Fibroblast of villous mesenchyme (primary cell): ENCODE measurements at places on chromosomes 6 and 20.

DNA sequence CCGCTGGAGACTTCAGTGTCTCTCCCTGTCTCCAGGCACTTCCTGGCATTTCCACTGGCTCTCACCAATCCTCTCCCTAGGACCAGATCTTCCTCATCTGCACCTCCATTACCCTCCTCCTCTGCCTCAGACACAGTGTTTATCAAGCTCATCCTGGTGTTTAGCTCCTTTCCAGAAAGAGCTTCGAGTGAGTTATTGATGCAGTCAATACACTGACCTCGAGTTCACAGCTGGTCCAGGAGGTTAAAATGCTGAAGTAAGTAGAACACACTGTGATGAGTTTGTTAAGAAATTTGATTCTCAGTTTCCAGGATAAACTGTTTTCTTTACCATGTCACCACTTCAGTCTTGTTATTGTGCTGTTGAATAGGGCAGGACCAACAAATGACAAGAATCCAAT lies 42.1 kb upstream of the ARMC2 start:
- peak; percentile 5 for DNase-seq

DNA sequence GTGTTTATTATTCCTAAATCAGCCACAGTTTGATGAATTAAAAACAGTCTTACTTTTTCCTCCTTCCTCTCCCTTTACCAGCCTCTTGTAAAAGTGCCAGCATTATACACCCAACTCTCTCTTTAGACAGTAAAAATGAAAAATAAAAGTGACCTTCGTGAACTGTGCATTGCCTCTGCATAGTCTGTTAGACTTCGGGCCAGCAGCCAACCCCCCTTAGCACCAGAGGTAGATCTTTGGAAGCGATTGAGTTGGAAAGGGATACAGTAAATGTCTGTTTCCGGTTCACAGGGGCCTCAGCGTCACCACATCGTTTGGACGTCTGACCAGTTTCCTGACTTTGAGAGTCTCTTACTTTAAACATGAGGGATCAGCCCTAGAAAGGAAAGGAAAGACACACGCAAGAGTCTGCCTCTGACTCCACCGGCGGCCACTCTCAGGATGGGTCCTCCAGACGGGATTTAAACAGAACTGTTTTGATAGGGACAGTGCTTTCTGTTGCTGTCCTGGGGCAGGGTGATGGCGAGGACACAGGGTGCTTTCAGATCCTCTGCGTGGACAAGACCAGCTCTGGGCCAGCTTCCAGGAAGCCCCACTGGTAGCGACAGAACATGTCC lies 206.6 kb upstream of the PREP start:
- peak; percentile 91 for DNase-seq

DNA sequence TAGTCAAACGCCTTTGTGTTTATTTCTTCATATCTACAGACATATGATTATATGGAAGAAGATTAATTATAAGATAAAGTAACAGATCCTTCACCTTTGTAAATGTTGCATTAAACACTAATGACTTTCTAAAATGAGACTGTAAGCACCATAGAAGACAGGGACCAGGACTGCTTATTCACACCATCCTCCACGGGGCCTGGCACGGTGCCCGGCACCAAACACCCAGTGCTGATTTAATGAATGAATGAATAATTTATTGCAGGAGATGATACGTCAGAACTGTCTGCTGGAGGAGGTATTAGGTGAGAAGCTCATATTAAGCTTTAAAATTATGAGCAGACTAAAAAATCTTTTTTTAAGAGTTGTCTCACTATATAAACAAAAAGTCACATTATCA lies 88.3 kb downstream of the SLX4IP start:
- DNase-seq: no peak

DNA sequence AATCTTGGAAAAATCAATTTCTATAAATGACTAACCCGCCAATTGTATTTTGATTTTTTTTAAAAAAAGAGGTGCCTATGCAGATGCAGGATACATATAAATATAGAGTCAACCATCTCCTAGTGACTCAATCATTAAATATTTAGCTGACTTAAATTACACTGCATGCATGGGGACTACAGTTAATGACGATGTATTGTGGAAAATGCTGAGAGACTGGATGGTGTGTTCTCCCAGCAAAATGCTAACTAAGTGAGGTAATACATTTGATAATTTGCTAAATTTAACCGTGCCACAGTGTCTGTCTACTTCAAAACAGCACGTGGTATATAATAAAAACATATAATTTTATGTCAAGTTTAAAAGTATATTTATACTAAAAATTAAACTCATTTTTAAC lies 341.6 kb downstream of the PRKN start:
- DNase-seq: no peak

- no peak for DNase-seq
These were observed 810 bp downstream of the MRPL18 start for GRCh38 chr6:159790956-159791598.

DNA sequence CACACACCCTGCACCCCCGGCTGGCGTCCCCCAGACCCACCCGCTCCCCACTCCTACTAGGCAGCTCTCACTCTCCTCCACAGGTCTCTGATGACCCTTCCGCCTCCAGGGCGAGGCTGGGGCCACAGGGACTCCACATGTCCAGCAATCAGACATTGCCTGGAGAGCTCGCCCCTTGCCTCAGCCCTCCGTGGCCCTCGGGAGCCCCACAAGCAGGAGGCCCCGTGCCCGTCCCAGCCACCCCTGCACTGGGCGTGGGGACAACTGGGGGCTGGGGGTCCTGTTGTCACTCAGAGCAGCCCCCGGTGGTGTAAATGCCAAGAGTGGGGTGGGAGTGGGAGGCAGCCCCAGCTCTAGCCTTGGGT lies 1.5 kb downstream of the COL20A1 start:
- no peak for DNase-seq

GRCh38 chr6:138285800-138286199 lies 67.5 kb upstream of the PBOV1 start:
- DNase-seq: no peak

GRCh38 chr6:107594736-107595135 lies 104.8 kb downstream of the SOBP start:
- no peak for DNase-seq

- peak; percentile 84 for DNase-seq
These were observed 13.3 kb upstream of the THBS2 start for GRCh38 chr6:169266746-169267591.

- DNase-seq: peak; percentile 70
These were observed 174.0 kb downstream of the GJA10 start for GRCh38 chr6:90068264-90068663.

- peak; percentile 8 for DNase-seq
These were observed 1035.3 kb upstream of the GJE1 start for GRCh38 chr6:141097471-141097870.

DNA sequence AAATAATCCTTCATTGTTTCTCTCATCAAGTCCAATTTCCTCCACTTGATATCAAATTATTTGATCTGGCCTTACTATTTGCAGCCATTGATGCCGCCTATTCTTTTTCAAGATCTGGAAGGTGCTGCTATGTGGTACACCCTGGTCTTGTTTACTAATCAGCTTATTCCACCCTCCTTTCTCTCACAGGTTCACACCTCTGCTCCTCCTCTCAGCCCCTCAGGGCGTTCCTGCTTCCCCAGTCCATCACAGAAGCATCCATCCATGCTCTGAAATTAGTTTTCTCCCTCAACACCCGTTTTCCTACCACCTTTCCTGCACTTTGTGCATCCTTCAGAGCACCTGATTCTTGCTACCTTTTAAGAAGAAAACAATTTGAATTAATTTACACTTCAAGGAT lies 183.6 kb downstream of the EPHA7 start:
- DNase-seq: no peak

GRCh38 chr6:31578184-31579118 lies 3.1 kb downstream of the TNF start:
- no peak for DNase-seq

GRCh38 chr20:62487561-62488354 lies 12.0 kb upstream of the GATA5 start:
- peak; percentile 34 for DNase-seq

DNA sequence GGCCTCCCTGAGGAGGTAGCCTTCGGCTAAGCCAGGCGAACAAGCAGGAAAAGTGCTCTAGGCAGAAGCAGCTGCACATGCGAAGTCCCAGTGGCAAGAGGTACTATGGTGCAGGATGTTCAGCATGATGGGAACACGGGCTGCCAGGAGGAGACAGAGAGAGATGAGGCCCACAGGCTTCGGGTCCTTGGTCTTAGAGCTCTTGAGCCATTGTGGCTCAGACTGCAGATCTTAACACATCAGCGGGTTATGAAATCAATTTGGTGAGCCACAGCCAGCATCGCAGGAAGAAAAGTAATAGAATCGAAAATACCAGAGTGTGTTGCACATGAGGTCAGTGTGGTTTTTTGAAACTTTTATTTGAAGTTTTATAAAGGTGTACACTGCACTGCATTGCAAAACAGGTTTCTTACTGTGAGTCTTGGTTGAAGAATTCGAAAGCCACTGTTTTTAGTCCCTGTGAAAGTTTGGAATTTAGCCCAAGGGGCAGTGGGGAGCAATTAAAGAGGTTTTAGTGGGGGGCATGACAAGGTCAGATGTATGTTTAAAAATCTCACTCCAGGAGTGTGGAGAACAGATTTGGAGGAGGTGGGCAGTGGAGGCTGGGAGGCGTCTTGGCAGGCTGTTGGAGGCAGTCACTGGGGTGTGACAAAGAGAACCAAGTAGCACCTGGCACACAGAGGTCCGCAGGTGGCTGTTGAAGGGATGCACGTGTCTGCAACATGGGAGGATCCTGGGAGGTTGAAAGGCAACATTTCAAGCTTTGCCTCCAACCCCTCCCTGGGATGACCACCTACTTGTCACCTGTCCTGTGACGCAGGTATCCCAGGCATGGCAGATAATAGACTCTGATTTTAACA lies 69.3 kb downstream of the EYA2 start:
- no peak for DNase-seq

DNA sequence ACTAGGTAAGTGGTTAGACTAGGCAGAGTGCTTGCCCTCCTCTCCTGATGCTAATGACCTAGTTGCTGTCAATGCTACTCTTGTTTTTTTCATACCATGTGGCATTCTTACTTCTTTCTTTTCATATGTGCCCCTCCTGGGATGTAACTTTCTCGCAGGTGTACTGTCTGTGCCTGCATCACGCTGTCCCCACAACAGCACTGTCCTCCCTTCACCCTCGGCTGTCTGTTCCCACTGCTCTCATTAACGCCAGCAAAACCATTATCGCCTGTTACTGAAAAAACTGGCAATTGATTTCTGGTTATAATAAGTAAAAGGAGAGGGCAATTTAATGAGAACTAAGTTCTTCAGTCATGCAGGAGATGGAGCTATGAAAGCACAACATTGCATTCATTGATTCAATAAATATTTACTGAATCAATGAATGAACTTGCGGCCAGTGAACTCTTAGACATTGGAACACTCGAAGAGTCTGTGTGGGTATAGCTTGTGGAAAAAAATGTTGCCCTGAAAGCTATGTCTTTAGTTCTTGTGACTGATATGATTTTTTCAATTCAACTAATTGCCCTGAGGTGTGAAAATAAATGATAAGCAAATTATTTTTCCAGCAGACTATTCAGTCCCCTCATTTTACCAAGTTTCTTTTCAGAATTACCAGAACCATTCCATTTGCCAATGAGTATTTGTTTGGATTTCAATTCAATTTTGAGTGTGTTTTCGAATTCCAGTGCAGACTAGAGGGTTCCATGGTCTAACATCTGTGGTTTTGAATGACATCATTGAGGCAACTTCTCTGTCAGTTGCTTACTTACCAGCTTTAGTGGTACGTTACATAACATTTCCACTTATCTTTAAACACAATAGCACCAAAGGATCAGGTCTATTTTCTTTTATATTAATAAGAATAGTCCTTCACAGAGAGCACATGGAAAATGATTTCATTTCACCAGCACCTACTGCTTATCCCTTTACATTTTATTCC lies 2.1 kb downstream of the SLC17A4 start:
- DNase-seq: no peak

DNA sequence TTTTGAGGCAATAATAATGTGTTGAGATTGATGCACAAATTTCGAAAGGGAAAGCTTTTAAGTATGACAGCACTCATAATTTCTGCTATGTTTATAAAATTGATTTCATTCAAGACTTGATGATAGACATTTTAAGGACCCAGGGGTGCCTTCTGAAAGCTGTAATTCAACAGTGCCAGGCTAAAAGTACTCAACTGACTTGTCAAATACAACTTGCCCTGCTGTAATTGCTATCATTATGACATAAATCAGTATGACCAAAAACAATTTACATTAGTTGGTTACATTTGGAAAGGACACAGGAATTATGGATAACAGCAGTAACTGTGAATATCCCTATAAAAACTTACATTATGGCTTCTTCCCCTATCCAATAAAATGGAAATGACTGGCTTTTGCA lies 178.9 kb downstream of the MMUT start:
- no peak for DNase-seq

DNA sequence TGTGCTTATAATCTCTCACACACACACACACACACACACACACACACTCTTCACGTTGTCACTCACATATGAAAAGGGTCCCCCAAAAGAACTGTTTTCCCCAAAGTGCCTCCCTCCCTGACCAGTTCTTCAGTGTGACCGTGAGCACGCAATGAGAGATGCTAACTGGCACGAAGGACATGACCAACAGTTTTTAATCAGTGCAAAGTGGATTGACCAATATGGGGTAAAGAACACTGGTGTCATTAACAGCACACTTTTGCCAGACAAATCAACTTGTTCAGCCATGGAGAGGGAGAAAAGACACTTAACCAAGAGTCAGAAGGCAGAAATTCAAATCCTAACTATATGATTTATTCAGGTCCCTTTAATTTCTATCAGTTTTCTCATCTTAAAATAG lies 15.0 kb downstream of the EXOC2 start:
- DNase-seq: no peak

GRCh38 chr20:672963-673602 lies 2.5 kb downstream of the SCRT2 start:
- DNase-seq: no peak

DNA sequence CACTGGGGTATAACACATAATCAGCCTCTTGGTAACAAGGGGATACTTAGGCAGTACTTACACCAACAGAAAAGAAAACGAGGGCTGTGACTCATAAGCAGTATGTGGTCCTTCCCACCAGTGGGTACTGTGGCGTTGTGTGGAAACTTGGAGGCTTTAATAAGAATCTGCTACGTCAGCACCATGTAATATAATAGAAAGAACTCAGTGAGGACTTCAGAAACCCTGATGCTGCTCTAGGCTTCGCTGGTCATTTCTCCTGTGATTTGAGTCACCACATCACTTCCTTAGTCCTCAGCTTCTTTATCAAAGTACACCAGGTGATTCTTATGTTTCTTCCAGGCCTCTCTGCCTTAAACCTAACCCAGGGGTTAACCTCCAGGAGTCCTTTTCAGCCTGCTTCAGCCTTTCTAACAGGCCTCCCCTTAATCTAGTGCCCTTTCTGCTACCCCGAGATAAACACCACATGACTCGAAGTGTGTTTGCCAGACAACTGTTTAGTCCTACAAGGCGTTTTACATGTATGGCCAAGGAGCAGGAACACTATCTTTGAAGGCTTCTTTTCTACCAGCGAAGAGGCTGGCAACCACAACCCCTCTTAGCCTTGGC lies 68.5 kb downstream of the FYN start:
- peak; percentile 95 for DNase-seq

- DNase-seq: no peak
These were observed 8.1 kb downstream of the FOXA2 start for GRCh38 chr20:22576273-22576672.

GRCh38 chr6:8108031-8108660 lies 5.8 kb upstream of the EEF1E1 start:
- DNase-seq: peak; percentile 92
